PC-3 (cell line): ENCODE measurements at places on chromosomes 5 and 9. TPM values are rescaled to one million over a fixed set of nuclear protein-coding genes. Genes with fewer than 3 reads are reported as not detected.
A peak's percentile ranks its signal among the peaks of the same experiment; 100 is the strongest.

GLRA1 gene
- total RNA-seq, result not detected in 2 replicates

SPAG8 gene
- total RNA-seq, result not detected in 2 replicates

DNA sequence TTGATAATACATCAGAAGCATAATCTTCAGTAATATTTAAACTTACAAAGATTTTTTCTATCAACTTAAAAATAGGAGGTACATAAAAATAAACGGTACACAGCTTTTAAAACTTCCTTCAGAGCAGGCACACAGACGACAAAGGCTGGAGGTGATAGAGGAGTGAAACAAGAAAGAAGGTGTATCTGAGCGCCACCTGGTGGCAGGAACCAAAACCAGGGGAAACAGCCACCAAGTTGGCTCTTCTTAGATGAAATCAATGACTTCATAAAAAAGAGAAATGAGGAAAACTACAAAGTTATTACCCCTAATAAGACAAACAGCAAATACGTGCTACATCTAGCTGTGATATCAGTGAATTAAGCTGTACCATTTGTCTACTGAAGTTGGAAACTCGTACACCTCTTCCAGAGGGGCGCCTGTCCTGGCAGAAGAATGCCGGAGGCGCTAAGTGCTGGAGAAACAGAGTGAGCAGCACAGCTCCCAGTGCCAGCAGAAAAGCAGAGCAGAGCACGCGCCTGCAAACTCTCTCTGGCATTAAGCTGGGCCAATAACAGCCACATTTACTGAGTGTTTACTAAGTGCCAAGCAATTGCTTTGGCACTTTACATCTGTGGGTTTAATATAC lies 85.9 kb downstream of the SETX start:
- H3K4me3 ChIP-seq, result no peak overlapping the region
- peaks cover 57% of the 10 kb centered on the region for H3K36me3 ChIP-seq
- H3K27me3 ChIP-seq, result no peaks in the 10 kb centered on the region
- no peaks in the 10 kb centered on the region for H3K4me1 ChIP-seq
- DNase-seq, result peak; percentile 28

DNA sequence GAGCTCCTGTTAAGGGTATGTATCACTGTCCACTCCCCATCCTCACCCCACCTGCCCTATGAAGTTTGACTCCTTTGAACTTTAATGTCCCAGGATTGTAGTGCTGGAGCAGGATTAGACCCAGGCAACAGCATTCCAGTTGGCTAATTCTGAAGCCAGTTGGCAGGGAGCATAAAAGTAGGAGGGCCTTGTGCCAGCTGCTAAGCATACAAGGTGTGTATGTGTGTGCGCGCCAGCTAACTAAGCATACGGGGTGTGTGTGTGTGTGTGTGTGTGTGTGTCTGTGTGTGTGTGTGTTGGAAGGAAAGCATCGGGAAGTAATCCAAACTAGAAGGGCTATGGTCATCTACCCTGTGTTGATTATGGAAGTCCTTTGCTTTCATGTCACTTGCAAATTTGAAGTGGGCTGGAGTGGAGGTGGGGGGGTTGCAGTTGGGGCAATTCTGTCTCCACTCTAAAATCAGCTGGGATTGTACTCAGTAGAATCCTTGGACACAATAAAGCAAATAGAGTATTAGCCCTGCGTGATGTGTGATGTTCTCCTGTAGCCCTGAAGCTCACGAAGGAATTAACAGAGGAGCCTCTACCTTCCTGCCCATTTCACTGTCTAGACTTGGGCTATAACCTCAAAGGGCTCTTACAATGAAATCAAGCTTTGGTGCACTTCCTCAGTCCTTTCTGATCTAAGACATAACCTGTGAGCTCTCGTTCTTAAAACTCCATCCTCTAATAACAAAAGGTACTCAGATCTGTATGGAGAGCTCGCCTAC lies 26.9 kb downstream of the HMGCR start:
- no peak overlapping the region for H3K4me3 ChIP-seq
- H3K4me1 ChIP-seq, result 0 out of 2 replicates have a peak, but pooled peaks cover 6% of the 10 kb centered on the region
- H3K36me3 ChIP-seq, result peaks cover 25% of the 10 kb centered on the region
- DNase-seq, result no peak

- peak; percentile 88 for DNase-seq
- no peaks in the 10 kb centered on the region for H3K27me3 ChIP-seq
- no peak overlapping the region for H3K4me3 ChIP-seq
Observed at GRCh38 chr9:79670269-79670961, 98.7 kb downstream of the TLE4 start.

DNA sequence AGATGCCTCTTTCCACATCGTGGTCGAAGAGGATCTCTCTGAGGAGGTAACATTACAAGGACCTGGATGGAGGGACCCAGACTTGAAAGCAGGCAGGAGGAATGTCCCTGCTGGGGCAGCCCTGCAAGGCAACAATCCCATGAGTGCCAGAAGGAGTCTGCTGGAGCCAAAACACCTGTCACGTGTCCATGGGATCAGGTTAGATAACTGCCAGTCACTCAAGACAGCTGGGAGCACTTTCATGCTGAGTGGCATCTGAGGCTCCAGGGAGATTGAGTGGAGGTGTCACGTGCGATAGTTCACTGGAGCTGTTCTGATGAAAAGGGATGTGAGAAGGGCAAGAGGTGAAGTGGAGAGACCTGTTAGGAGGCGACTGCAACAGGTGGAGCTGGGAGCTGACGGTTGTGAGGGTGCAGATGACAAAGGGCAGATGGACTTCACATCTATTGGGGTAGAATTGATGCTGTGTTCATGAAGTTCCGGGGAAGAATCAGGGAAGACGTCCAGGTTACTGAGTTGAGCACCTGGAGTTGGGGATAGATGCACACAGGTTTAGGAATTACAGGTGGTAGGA lies 68.4 kb downstream of the ICE1 start:
- no peak overlapping the region for H3K4me3 ChIP-seq
- DNase-seq, result no peak
- no peak overlapping the region for H3K27ac ChIP-seq
